ENCODE measurements at places on chromosomes 7 and 10.

- ATAC-seq: no peak
Observed at GRCh38 chr10:48736596-48736995, 51.9 kb downstream of the WDFY4 start.

DNA sequence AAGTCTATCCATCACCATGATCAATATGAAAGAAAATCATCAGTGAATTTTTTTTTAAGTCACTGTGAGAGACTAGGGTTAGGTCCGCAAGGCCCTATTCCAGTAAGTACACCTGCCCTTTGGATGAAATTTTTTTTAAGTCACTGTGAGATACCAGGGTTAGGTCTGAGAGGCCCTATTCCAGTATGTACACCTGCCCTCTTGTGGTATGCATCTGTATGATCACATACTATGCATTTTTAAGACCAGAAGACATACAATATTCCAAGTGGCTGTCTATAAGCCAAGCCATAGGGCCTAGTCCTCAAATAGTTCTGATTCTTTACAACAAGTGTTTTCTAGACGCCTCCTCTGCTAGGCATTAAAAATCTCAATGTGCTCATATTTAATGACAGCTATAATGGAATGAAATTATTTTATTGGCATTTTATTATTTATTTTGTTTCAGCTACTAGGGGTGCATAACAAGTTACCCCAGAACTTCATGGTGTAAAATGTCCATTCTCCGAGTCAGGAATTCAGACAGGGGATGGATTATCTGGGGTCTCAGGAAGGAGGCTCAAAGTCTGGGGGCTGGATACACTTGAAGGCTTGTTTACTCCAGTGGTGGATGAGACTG lies 53.1 kb downstream of the TEX36 start:
- peak; percentile 84 for ATAC-seq

DNA sequence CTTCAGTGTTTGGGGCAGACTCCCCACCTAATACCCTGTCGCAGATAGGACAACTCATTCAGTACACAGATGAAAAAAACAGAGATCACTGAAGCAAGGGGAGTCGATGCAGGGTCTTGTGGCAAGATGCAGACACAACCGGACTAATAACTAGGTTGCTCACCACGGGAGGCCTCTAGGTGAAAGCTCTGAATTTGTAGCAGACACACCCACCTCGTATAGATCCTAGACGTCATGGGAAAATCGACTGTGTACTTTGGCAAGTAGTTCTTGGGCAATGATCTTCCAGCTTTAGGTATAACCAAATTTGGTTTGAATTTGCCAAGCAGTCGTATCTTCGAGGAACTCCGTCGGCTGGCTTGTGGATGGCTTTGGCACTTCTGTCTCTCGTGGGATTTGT lies 88.1 kb downstream of the TCF7L2 start:
- no peak for ATAC-seq

- ATAC-seq: no peak
Observed at GRCh38 chr10:26331371-26331770, 106.8 kb upstream of the APBB1IP start.

GRCh38 chr7:66779669-66780409 lies 39.3 kb downstream of the RABGEF1 start:
- ATAC-seq: no peak

DNA sequence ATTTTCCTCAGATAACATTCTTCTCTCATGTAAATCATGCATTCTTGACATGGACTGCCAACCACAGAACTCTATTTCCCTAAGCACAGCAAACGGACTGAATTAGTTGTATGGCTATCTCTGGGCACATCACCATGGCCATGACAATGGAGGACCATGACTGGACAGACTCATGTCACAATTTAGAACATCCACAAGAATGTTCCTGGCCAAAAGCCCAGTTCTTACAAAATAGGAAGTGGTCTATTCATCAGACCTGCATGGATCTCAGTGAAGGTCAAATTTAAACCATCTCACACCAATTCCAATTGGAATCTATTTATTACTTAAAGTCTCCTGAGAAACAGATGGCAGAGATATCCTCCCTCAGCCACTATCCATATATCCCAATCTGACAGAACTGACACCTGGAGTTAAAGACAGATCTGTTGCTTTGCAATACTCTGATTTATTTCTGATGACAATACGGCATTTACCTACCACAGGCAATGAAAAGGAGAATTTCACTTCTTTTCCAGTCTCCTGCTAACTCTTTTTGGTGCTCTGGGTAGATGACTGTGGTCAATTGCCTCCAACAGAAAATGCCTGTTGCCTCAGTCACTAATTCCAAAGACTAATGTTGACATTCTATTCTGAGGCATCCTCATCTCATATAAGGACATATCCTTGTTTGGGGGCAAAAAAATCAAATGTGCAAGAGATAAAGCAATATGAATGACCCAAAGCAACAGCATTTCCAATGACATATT lies 254.8 kb downstream of the HTR7 start:
- no peak for ATAC-seq

GRCh38 chr7:114364151-114364550 lies 50.5 kb upstream of the FOXP2 start:
- peak; percentile 32 for ATAC-seq

DNA sequence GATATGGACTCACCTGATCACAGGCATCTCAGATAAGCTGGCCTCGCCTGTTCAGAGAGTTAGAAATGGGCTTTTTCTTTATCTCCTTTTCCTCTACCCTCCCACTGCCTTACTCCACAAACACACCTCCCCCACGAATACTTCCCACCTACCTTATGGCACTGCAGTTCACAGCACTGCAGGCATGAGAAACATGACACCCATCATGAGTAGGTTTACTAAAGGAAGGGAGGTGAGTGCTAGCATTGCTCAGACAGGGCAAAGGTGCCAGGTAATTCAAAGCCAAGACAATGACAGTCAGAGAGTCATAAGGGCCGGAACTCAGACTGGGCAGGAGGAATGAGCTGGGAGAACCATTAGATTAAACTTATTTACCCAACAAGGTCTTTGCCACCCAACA lies 220.6 kb downstream of the FAM107B start:
- ATAC-seq: no peak

GRCh38 chr10:10911471-10911921 lies 106.2 kb upstream of the CELF2 start:
- ATAC-seq: peak; percentile 81

- no peak for ATAC-seq
Observed at GRCh38 chr7:124086843-124087242, 54.0 kb upstream of the TMEM229A start.

DNA sequence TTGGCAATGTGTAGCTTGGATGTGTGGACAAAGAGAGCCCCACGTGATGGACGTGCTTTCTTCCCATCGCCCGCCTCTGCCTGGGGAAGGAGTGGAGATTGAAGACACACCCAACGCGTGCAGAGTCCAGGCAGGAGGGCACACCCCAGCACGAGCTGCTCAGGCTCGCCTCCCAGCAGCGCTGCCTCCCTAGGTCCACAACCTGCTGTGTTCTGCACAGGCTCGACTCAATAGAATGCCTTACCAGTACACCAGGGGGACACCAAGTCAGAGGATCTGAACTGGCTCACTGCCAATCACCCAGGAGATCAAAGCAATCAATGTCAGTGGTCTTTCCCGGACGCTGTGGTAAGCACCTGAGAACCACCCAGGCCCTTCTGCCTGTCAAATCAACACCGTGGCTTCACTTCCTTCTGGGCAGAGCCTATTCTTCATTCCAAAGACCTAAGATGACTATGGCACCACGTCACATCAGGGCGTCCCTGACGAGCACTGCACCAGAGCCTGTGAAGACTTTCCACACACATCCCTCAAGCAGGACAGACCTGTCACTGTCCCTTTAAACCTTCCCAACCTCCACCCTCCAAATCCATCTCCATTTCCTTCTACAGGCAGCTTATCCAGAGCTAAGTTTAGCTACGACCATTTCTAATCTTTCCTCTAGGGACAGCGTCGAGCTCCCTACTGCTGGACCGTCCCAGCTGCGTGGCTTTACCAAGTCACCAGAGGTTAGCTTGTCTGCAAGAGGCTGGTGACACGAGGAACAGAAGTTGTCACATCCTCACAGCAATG lies 72.3 kb downstream of the AMZ1 start:
- ATAC-seq: peak; percentile 63

DNA sequence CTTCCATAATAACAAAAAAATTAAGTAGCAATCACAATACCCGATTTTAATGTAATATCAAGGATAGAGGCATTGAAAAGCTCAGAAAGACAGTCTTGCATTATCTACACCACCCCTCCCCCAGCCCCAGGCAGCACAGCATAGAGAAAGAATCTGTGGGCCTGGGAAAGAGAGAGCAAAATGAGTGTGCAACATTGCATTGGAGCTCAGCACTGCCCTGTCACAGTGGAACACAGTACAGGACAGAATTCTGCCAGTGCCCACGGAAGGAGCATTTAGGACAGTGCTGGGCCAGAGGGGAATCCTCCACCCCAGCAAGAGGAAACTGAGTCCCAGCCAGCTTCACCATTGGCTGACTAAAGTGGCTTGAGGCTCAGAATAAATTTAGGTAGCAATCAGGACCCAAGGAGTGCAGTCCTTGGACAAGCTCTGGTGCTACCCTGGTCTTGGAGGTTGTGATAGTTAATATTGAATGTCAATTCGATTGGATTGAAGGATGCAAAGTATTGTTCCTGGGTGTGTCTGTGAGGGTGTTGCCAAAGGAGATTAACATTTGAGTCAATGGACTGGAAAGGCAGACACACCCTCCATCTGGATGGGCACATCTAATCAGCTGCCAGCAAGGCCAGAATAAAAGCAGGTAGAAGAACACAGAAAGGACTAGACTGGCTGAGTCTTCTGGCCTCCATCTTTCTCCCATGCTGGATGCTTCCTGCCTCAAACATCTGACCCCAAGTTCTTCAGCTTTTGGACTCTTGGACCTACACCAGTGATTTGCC lies 234.4 kb downstream of the ANK3 start:
- ATAC-seq: peak; percentile 87

- no peak for ATAC-seq
Observed at GRCh38 chr7:73699370-73700068, 16.1 kb downstream of the BUD23 start.

- no peak for ATAC-seq
Observed at GRCh38 chr7:64638822-64639221, 27.1 kb upstream of the ZNF107 start.

DNA sequence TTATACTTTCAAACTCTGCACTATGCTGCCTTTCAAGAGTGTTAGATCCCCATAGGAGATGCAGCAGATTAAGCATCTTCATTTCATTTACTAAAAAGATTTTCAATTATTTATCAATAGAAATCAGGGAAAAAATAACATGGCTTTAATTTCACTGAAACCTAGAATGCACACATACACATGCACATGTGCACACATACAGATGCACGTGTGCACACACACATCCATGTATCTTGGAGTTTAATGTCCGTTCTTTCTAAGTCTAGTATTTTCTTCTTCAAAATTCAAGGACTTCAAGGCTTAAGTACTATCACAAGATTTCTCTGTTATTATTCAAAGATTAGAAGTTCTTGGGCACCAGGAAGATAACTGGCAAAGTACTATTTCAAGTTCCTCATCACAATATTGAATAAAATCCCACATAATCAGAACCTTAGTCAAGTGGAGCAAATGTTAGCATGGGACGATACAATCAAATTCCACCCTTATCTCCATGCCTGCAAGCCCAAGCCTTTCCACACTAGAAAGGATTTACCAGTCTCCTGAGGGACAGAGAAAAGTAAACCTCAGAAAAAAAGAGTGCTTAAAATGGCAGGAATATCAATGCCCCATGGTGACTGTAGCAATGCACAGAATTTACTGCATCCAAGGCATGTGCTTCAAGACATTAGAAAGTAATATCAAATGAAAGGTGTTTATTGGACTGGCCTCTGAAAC lies 494.4 kb downstream of the XPNPEP1 start:
- ATAC-seq: no peak

DNA sequence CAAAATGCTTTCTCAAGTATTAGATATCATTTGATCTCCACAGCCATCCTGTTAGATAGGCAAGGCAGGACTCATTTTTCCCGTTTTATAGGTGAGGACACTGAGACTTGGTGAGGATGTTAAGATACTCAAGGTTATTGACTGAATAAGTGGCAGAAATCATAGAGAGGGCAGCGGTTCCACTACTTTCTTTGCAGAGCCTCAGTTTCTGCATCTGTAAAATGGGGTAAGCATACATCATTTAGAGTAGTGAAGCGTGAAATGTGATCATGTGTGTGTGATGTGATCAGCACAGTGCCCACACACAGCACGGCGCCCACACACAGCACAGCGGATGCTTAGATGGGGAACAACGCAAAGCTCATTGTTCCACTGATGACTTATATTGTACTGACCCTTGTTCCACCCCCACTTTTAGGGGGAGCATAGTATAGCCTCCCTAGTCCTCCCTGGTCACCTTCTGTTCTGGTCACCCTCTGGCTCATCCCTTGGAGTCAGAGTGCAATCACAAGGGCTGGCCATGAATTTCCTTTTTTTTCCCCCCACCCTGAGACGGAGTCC lies 10.5 kb downstream of the UBTD1 start:
- no peak for ATAC-seq

DNA sequence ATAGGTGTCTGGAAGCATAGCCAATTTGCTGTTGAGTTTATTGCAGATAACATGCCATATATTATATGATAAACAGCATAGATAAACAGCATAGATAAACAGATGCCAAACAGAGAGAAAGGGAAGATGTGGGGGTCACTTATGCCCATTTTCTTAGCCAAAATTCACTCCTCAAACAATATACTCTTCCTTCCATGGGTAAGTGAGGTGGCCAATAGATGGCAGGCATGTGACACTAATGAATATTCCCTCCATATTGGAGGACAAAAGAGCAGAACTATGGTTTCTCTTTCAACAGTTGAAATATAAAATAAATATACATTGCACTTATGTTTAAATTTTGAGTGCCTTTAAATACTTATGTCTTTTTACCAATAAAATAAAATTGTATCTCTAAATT lies 1212.8 kb downstream of the REEP3 start:
- ATAC-seq: no peak
